Activated T-helper 1 cell treated with Interleukin-2 at 50 U/mL for 16 hours (primary cell): ENCODE measurements at places on chromosomes 4 and X.

GRCh38 chr4:163380703-163381102 lies 37.0 kb downstream of the NPY5R start:
- DNase-seq: no peak

DNA sequence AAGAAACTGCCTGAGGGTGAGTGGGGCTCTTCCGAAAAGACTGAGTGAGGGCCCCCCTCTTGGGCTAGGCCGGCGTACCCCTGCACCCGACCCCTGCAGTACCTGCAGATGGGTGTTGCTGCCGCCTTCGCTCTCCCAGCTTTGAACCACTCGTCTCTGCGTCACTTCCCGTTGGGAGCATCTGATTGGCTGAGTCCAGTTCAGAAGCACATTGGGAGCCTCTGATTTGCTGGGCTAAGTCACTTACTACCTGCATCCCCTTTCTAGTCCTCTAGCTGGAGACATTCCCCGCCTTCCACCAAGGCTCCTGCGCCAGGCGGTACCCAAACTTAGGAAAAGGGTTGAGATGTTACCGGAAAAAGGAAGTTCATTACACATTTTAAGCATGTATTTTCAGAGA lies 20.4 kb upstream of the WWC2 start:
- no peak for DNase-seq

DNA sequence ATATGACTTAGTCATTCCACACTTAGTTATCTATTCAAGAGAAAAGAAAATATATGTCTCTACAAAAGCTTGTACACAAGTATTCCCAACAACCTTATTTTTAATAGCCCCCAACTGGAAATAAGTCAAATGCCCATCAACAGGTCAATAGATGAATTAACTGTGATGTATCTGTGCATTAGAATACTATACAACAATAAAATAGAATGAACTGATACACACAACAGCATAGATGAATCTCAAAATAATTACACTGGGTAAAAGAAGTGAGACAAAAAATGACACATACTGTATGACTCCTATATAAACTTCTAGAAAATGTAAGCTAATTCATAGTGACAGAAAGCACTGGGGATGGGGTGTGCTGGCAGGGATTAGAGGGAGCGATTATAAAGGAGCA lies 354.1 kb upstream of the DIPK2B start:
- DNase-seq: no peak

GRCh38 chr4:56093576-56093975 lies 144.8 kb downstream of the CEP135 start:
- no peak for DNase-seq

- DNase-seq: no peak
Observed at GRCh38 chr4:151021637-151022334, 6.7 kb upstream of the LRBA start.

GRCh38 chr4:24266951-24267722 lies 317.2 kb downstream of the DHX15 start:
- no peak for DNase-seq
